ENCODE measurements at places on chromosomes 3 and 15.

DNA sequence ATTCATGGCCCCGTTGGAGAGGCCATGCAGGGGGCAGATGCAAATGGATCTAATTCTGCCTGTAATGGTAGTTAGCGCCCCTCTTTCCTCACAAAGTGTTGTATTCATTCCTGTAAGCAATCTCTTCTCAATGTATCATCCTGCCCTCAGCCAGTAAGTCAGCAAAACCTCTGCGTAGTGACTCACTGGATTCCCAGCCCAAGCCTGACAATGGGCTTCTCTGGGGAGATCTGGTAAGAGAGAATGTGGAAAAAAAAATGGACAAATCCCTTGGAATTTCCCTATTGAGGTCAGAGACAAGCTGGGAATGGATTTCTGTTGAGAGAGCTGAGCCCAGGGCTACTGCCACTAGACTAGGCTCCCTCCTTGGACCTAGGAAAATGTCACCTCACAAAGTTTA, 25.4 kb downstream of the ADPGK start:
- DNase-seq: no peak

GRCh38 chr3:55690726-55691125, 203.6 kb upstream of the WNT5A start:
- DNase-seq: no peak

DNA sequence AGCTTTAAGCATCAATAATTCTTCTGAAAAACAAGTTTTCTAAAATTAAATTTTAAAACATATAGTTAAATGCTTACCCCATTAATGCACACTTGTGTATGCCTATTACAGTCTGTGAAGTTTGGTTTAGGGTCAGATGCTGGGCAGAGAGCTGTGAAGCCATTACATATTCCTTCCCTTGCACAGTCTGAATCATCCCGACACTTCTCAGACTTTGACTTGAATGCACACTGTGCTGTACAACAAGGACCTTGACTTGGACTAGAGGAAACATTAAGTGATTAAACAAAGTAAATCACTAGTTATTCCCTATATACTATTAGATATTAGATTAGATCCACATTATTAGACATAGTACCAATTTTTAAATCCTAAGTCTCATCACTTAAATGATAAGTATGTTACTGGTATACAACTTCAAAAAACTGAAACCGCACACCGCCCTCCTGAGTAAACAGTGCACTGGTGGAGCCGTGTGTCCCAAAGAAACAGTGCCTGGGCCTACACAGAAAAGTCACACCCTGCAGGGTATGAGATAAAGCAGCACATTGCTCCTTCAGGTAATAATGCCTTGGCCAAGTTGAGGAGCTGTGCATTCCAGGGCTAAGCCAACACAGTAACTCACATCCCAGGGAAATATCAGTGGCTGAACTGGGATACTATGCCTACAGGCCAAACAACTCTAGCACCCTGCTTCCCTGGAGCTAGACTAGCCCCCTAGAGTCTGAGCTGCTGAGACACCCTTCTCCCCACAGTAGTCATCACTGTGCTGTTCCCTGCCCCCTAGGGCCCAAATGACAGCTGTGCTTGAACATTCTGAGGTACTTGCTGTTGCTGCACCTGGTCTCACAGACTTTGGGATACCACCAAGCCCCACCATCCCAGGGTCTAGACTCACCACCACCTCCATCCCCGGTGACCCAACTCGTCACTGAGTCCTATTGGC, 137.5 kb downstream of the ADAM10 start:
- DNase-seq: no peak

- DNase-seq: no peak
Measured at GRCh38 chr15:68991723-68992122, 22.8 kb upstream of the NOX5 start.

GRCh38 chr3:101809178-101810021, 30.4 kb downstream of the NXPE3 start:
- no peak for DNase-seq

GRCh38 chr15:40582726-40583246, 11.3 kb upstream of the KNL1 start:
- DNase-seq: no peak

GRCh38 chr3:38116471-38117162, 20.3 kb downstream of the ACAA1 start:
- no peak for DNase-seq

GRCh38 chr15:98330258-98330657, 318.1 kb upstream of the IGF1R start:
- DNase-seq: no peak

DNA sequence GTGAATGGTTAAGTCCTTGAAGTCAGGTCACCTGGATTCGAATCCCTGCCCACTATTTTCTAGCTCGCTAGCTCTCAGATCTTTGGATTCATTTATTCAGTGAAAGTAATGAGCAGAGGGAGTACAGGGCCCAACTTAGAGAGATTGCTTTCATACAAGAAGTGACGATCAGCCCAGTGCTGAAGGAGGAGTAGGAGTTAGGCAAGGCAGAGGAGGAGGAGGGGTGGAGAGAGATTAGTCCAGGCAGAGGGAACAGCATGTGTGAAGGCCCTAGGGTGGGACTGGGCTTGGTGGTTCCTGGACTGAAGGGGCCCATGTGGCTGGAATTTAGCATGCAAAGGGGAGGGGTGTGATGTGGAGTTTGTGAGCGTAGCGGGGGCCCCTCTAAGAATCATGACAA, 3.8 kb upstream of the CHRNA5 start:
- no peak for DNase-seq

GRCh38 chr3:14234251-14235002, 55.8 kb downstream of the LSM3 start:
- no peak for DNase-seq

- no peak for DNase-seq
Measured at GRCh38 chr15:75620841-75621391, 4.6 kb downstream of the SNUPN start.

- no peak for DNase-seq
Measured at GRCh38 chr15:40130799-40131502, 22.3 kb upstream of the BMF start.

- DNase-seq: no peak
Measured at GRCh38 chr3:169822091-169822490, 9.4 kb upstream of the LRRC34 start.

- DNase-seq: no peak
Measured at GRCh38 chr3:139267300-139268246, 76.2 kb upstream of the MRPS22 start.

- DNase-seq: no peak
Measured at GRCh38 chr3:62361824-62362223, 11.5 kb downstream of the FEZF2 start.

DNA sequence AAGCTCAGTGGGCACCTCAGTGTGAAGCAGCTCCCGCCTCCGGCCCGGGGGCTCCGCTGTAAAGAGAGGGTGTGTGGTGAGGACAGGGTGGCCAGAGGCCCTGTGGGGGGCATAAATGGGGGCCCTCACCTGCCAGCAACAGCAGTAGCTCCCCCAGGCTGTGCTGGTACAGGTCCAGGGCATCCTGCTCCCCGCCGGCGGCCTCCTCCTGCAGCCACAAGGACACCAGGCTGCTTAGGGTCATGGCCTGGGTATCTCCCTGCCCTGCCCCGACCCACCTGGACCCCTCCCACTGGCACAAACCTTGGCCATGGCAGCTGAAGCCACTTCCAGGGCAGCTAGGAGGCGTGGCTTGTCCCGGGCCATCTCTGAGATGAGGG, 4.8 kb downstream of the ULK3 start:
- DNase-seq: no peak

- DNase-seq: no peak
Measured at GRCh38 chr3:189498995-189499704, 132.0 kb upstream of the TP63 start.

DNA sequence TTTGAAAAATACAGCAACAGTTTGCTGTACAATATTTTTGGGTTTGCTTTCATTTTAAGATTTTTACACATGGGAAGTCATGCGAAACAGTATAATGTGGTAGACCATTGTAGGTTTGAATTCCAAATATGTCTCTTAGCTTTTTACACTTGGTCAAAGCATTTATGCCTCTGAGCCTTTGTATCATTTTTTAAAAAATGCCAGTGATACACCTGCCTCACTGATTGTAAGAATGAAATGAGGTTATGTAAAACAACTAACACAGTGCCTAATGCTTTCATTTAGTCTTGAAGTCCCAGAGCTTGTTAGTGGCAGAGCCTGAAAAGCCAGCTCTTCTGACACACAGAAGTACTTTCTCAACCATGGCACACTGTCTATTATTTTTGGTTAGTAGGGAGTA, 202.0 kb downstream of the UBE2E2 start:
- no peak for DNase-seq

DNA sequence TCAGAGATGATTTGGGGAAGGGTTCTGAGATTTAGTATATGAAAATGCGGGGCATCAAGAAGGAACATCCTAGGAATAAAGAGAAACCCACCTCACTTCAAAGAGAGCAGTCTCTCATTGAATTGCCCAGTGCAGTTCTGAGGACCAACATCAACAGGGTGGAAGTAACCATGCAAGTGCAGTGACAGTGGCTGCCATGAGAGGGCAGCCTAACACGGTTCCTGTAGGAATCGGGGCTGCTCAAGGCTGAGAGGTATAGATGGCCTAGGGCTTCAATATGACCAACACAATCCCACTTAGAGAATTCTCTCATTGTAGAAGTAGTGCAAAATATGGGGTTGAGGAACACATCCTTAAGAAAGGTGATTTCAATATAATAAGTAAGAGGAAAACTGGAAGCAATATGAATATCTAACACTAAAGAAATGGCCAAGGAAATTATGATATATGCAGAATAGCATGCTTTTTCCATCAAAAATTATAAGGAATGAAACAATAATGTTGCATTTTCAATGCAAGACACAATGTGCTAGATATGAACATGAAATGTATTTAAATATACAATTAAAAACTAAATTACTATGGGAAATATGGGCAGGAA, 51.1 kb upstream of the ARRDC4 start:
- peak; percentile 56 for DNase-seq

- DNase-seq: peak; percentile 52
Measured at GRCh38 chr3:10344147-10344943, 23.4 kb upstream of the SEC13 start.

- DNase-seq: no peak
Measured at GRCh38 chr15:71379893-71380292, 264.6 kb downstream of the THSD4 start.

DNA sequence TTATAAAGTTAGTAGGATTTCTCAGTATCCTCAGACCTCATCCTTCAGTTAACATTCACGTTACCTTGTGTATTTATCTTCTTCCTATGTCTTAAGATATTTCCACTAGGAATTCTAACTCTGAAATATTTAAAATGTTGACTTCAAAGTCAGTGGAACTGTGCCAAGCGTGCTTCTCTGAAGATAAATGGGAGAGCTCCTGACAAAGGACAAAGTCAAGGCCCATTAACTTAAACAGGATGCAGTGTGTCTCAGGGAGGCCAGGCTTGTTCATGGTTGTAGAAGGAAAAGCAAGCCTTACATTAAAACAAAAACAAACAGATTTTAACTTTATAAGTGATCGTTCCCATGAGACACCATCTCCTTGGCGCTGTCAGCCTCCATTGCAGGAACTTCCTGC, 41.5 kb downstream of the ABHD17C start:
- DNase-seq: no peak

DNA sequence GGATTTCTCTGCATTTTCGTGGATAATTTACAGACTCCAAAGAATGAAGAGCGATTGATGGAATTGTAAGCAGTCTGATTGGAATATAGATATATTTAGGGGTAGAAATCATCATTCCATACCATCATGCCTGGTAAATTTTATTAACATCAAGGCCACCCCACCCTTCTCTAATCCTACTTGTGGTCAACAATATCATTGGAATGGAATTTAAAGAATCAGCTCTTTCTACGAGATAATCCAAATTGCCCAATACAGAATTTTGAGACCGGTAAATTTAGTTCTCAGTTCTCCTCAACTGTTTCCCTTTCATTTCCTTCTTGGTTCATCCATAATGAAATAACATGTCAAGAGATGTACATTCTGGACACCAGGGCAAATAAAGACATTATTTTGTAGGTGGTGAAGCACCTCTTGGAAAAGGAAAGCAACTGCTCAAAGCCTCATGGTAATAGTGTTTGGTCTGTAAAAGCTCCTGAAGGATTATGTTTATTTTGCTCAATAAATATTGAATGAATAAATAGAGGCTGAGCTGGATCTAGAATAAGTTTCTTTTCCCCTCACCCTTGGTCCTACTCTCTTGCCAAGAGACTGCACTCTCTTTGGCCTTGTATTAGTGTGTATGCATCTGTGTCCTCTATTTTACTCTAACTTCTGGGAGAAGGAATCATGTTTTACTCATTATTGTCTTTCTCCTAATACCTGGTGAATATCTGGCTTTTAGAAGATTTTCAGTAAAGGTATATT, 133.7 kb upstream of the BCL6 start:
- DNase-seq: no peak

DNA sequence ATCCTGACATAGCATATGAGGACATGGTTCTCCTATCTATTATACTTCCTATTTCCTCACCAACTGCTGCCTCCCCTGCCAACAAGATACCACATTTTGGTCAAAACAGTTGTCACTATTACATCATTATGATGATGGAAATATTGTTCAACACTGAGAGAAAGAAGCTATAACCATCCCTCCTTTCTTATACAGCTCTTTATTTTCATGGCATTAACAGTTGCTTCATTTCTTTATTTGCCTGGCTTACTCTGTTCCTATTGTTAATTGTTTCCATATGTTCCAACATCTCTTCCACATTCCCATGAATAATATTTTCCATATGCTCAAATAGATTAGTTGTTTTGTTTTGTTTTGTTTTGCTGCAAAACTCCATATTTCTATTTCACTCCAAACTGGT, 40.8 kb upstream of the FILIP1L start:
- DNase-seq: no peak

GRCh38 chr3:123635717-123636116, 50.9 kb upstream of the HACD2 start:
- no peak for DNase-seq

DNA sequence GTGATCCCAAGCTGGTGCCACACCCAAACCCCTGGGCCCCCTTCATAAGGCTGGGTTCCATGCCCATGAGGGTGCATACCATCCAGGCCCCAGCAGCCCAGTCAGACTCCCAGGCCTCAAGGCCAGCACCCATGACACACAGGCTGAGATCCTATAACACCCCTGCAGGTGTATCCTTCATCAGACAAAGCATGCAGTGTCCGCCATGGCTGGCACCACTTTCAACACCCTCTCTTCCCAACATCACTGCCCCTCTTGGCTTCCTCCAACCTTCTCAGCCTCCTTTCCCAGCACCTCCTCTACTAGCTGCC, 3.5 kb downstream of the CCDC51 start:
- DNase-seq: no peak

- no peak for DNase-seq
Measured at GRCh38 chr15:31571676-31572075, 245.0 kb downstream of the KLF13 start.

- DNase-seq: no peak
Measured at GRCh38 chr3:184008161-184008560, 9.5 kb downstream of the ABCC5 start.

- DNase-seq: no peak
Measured at GRCh38 chr3:150975992-150976368, 3.5 kb upstream of the CLRN1 start.

DNA sequence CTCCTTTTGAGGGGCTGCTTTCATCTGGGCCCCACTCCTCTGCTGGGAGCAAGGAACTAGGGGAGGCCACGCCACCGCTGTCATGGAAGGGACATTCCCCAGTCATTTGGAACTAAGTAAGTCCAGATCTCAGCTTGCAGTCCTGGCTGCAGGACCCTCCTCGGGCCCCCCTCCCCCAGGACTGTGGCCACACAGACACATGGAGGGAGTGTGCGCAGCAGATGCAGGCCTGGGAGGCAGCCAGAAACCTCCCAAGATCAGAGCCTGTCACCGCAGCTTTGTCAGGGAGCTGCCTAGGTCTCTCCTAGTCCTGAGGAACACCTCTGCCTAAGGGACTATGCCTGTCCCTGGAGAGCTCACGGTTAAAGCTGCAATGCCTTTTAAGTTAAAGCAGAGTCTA, 7.3 kb upstream of the SEMA3F start:
- no peak for DNase-seq

All from stimulated activated CD4-positive, alpha-beta T cell treated with anti-CD3 and anti-CD28 coated beads, Interleukin-12 subunit alpha, Interleukin-12 subunit beta, amount 100 ng/mL, for 24 hours (primary cell).